Caco-2 (cell line): ENCODE measurements at places on chromosomes 2 and 18. TPM values are rescaled to one million over a fixed set of nuclear protein-coding genes. Genes with fewer than 3 reads are reported as not detected.

The REG3G gene
- total RNA-seq, result not detected in 2 replicates

The PECR gene
- total RNA-seq, result 29.1 and 42.0 TPM in 2 replicates

The STEAP3 gene
- total RNA-seq, result 20.1 and 20.4 TPM in 2 replicates

The CARF gene
- 4.3 and 4.9 TPM in 2 replicates for total RNA-seq

The ADRA2B gene
- total RNA-seq, result 0.12 and 0.20 TPM in 2 replicates

DNA sequence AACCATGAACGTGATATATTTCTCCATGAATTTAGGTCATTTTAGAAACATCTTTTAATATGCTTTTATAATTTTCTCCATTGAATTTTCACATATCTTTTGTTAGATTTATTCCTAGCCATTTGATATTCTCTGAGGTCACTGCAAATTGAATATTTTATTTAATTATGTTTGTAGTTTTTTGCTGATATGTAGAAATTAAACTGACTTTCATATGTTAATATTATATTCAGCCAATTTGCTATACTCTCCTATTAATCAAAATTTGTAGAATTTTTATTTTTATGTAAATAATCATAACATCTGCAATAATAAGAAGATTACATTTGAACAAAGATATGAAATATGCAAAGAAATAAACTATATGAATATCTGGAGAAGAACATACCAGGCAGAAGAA is 46.9 kb downstream of the RMDN2 start:
- H3K27ac ChIP-seq, result no peak overlapping the region
- H3K4me3 ChIP-seq, result no peak overlapping the region
- no peaks in the 10 kb centered on the region for H3K4me1 ChIP-seq
- no peaks in the 10 kb centered on the region for H3K36me3 ChIP-seq
- H3K27me3 ChIP-seq, result no peaks in the 10 kb centered on the region

- no peaks in the 10 kb centered on the region for H3K4me1 ChIP-seq
- H3K36me3 ChIP-seq, result no peaks in the 10 kb centered on the region
- H3K27ac ChIP-seq, result no peak overlapping the region
- H3K27me3 ChIP-seq, result no peaks in the 10 kb centered on the region
- DNase-seq, result no peak
These were observed 41.2 kb downstream of the RPL37A start for GRCh38 chr2:216539791-216540241.

DNA sequence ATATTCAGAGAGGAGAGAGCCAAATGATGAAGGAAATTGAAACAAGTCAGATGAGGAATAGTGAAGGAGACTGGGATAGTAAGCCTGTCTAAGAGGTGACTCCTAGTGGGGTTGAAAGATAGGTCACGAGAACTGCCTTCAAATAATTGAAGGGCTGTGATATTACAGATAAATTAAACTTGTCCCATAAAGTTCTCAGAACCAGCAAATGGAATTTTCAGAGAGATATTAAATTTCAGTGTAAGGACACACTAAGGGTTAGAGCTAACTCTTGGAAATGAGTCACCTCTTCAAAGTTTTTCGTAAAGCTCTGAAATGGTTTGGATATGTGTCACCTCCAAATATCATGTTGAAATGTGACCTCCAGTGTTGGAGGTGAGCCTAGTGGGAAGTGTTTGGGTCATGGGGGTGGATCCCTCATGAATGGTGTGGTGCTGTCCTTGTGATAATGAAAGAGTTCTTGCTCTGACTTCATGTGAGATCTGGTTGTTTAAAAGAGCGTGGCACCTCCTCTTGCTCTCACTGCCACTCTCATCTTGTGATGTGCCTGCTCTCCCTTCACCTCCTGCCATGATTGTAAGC is 87.3 kb downstream of the BABAM2 start:
- H3K4me1 ChIP-seq, result no peaks in the 10 kb centered on the region
- no peaks in the 10 kb centered on the region for H3K27me3 ChIP-seq
- H3K4me3 ChIP-seq, result no peak overlapping the region
- no peaks in the 10 kb centered on the region for H3K36me3 ChIP-seq

GRCh38 chr2:191170301-191170636 is 19.5 kb upstream of the STAT4 start:
- no peak overlapping the region for H3K4me3 ChIP-seq
- DNase-seq, result peak; percentile 49
- H3K36me3 ChIP-seq, result no peaks in the 10 kb centered on the region
- H3K27ac ChIP-seq, result no peak overlapping the region
- H3K27me3 ChIP-seq, result no peaks in the 10 kb centered on the region
- peaks cover 69% of the 10 kb centered on the region for H3K4me1 ChIP-seq

DNA sequence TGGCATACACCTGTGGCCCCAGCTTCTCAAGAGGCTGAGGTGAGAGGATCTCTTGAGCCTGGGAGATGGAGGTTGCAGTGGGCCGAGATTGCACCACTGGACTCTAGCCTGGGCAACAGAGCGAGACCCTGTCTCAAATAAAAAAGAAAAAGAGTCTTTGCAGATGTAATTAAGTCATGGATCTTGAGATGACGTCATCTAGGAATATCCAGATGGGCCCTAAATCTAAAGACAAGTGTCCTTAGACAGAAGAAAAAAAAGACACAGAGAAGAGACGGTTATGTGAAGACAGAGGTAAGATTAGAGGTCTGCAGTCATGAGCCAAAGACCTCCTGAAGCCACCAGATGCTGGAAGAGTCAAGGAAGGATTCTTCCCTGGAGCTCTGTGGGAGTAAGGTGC is 74.3 kb downstream of the RHOB start:
- no peak for DNase-seq
- no peaks in the 10 kb centered on the region for H3K27me3 ChIP-seq
- H3K4me1 ChIP-seq, result peaks cover 14% of the 10 kb centered on the region

DNA sequence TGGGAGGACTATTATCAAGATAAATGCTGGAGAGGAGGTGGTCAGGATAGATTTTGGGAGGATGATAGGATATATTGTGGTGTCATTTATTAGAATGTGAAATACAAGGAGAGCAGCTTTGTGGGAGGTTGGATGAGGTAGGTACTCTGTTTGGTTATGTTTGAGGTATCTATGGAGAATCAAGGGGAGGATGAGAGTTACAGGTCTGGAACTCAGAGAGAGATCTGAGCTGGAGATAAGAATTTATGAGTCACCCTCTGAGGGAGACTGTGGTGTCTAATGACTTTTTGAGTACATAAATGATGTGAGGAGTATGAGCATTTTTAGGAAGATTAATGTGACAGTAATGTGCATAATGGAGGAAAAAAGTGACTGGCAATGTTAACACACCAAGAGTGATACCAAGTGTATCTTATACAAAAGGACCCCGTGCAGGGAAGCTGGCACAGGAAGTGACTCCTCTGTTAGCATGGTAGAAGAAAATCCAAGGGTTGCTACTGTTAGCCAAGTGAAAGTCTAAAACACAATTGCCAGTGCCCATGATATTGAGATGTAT is 48.2 kb downstream of the CRIM1 start:
- H3K4me1 ChIP-seq, result peaks cover 64% of the 10 kb centered on the region
- DNase-seq, result no peak
- no peak overlapping the region for H3K4me3 ChIP-seq
- H3K36me3 ChIP-seq, result peaks cover 3% of the 10 kb centered on the region; the same call in 1 of the 2 replicates

GRCh38 chr2:126882181-126882580 is 16.5 kb upstream of the TEX51 start:
- H3K36me3 ChIP-seq, result no peaks in the 10 kb centered on the region
- H3K4me3 ChIP-seq, result no peak overlapping the region
- H3K27ac ChIP-seq, result no peak overlapping the region
- H3K27me3 ChIP-seq, result no peaks in the 10 kb centered on the region
- DNase-seq, result no peak

DNA sequence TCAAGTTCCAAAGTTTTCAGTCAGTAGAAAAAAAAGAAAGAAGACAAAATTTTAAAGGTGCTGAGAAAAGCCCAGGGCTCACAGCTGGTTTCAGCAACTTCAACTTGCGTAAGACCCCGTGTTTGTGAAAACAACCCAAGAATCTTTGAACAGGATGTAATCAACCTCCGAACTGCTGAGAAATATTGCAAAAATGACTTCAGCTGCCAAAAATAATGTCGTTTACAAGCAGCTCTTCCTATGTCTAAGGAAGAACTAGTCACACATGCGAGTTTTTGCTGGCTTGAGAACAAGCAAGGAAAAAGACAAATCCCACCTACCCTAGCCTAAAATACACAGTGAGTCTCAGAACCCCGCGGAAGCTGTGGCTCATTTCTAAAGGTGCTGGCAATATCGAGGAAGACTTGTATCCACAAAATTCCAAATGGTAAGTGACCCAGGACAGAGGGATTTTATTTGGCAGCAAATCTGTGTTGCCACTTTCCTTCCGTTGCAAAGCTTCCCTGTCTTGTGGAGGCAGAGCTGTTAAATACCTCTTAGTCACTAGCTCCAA is 59.8 kb upstream of the SLC8A1 start:
- no peaks in the 10 kb centered on the region for H3K36me3 ChIP-seq
- no peaks in the 10 kb centered on the region for H3K4me1 ChIP-seq

DNA sequence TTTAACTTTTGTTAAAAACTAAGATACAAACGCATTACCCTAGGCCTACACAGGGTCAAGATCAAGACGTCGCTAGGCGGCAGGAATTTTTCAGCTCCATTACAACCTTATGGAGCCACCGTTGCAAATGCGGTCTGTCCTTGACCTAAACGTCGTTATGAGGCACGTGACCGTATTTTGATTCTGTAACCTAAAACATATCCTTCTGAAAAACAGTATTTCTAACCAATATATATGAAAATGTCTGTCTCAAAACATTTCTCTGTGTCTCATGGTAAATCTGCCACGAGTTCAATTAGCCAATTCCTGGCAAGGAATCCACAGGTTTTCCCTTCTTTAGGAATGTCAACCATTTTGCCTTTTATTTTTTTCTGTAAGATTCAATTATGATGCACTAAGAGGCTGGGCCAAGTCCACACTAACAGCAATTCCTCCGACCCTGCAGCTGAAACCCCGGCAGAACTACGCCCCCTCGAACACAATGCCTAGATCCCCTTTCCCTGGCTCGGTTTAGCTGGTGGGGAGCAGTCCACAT is 1.7 kb downstream of the RTN4 start:
- peaks cover 48% of the 10 kb centered on the region for H3K4me1 ChIP-seq
- H3K27ac ChIP-seq, result peak overlapping the region; percentile 89
- peak overlapping the region; percentile 87 for H3K4me3 ChIP-seq
- no peaks in the 10 kb centered on the region for H3K36me3 ChIP-seq
- peak; percentile 47 for DNase-seq
- H3K27me3 ChIP-seq, result no peaks in the 10 kb centered on the region

- no peak for DNase-seq
- no peaks in the 10 kb centered on the region for H3K36me3 ChIP-seq
- H3K4me1 ChIP-seq, result 0 out of 2 replicates have a peak, but pooled peaks cover 2% of the 10 kb centered on the region
- no peaks in the 10 kb centered on the region for H3K27me3 ChIP-seq
- no peak overlapping the region for H3K27ac ChIP-seq
These were observed 7.5 kb upstream of the SP9 start for GRCh38 chr2:174327021-174327840.

- H3K27me3 ChIP-seq, result no peaks in the 10 kb centered on the region
- no peak for DNase-seq
- no peak overlapping the region for H3K4me3 ChIP-seq
- no peaks in the 10 kb centered on the region for H3K4me1 ChIP-seq
- no peak overlapping the region for H3K27ac ChIP-seq
These were observed 3.5 kb upstream of the ADNP2 start for GRCh38 chr18:80105369-80106167.

DNA sequence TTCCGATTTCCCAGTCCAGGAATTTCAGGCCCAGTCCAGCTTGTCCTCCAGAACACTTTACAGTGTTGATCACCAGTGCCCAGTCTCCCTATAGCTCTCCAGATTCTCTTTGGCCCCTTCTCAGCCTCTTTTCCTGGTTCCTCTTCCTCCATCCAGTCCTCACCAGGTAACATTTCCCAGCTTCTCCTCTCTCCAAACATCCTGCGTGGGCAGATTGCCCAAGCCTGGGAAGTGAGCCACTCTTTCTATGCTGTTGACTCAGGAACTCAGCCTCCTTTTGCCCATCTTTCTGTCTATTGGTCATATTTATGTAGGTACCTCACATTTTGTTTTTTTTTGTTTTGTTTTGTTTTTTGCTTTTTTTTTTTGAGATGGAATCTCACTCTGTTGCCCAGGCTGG is 109.4 kb downstream of the LYPD1 start:
- H3K36me3 ChIP-seq, result no peaks in the 10 kb centered on the region
- peaks cover 5% of the 10 kb centered on the region; the same call in 1 of the 2 replicates for H3K4me1 ChIP-seq
- DNase-seq, result no peak
